ENCODE measurements at places on chromosomes 12 and 14. TPM values are rescaled to one million over a fixed set of nuclear protein-coding genes. Genes with fewer than 3 reads are reported as not detected.

DNA sequence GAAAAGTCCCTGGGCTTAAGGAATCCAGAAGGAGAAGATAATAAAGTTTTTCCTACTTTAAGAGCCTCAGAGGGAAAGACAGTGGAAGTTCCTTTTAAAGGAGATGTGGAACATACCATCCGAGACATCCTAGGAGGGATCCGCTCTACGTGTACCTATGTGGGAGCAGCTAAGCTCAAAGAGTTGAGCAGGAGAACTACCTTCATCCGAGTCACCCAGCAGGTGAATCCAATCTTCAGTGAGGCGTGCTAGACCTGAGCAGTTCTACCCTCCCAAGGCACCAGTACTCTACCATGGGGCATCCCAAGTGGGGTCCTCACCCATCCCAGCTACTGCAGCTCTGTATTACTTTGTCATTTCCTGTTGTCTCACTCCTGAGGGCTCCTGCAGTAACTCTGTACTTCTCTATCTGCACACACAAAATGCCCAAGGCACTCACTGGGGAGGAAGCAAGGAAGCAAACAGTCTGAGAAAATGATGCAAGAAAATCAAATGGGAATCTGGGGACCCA lies 3.8 kb downstream of the TINF2 start:
- no peak overlapping the region for H3K4me3 ChIP-seq
- H3K4me1 ChIP-seq: no peaks in the 10 kb centered on the region
- no peaks in the 10 kb centered on the region for H3K36me3 ChIP-seq
- no peak overlapping the region for H3K27ac ChIP-seq
- no peaks in the 10 kb centered on the region for H3K27me3 ChIP-seq
- DNase-seq: no peak

DNA sequence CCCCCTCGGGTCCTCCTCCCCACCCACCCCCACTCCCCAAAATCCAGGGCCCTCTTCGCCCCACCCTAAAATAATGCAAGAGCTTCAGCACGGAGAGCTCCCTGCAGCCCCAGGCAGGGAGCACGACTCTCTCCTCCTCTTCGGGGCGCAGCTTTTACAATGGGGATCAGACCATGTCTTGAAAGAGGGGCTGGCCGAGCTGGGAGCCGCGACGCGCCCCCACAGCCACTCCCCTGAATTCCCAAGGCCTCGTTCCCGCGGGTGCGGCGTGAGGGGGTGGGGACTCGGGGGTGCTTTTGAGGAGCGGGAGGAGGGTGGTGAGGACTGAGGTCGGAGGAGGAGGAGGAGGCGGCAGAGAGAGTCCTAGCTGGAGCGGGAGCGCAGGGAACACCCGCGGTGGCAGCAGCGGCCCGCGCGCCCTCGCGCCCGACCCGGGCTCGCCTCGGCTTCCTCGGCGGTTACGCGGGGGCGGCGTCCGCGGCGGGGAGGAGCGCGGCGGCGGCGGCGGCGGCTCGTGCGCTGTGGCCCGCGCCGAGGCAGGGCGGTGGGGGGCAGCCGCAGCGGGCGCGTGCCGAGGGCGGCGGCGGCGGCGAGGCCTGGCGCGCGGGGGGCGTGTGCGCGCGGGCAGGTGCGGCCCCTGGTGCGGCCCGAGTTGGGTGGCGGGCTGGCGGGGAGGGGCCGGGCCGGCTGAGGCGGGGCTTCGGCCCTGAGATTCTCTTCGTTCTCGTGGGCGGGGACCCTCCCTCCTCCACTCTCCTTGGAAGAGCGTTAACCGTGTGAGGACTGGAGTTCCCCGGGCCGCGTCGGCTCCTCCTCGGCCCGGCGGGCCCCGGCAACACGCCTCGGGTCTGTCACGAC lies at the start of gene ANKS1B:
TSS of gene ANKS1B (minus strand) at position 666 of the 858 bp plus-strand sequence. CDS start 699 bp downstream, outside the sequence.
- peak within 1 kb of the TSS; percentile 57 for H3K4me3 ChIP-seq
- no peaks in the 10 kb centered on the region for H3K27me3 ChIP-seq
- no peaks in the 10 kb centered on the region for H3K4me1 ChIP-seq
- H3K36me3 ChIP-seq: no peaks in the 10 kb centered on the region
- peak within 1 kb of the TSS; percentile 65 for H3K27ac ChIP-seq
- peak; percentile 55 for DNase-seq

DNA sequence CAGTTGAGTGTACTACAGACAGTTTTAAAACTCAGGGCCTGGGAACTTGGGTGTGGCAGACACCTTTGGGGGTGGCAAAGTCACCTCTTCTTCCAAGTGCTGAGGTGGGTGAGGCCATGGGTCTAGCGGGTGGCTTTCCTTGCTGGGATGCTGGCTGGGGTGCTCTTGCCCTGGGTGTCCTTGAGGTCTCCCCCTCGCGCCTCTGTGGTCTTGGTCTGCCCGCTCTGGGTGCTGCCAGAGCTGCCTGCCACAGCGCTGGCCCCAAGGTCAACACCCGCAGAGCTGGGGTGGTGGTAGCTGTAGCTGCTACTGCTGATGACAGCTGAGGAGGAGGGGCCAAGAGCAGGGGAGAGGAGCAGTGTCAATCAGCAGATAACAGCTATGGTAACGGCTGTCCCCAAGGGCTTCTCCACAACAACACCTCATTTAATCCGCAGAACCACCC lies 6.8 kb downstream of the KRT74 start:
- no peaks in the 10 kb centered on the region for H3K27me3 ChIP-seq
- H3K27ac ChIP-seq: no peak overlapping the region
- no peak overlapping the region for H3K4me3 ChIP-seq
- no peaks in the 10 kb centered on the region for H3K36me3 ChIP-seq

- H3K27ac ChIP-seq: peak overlapping the region; percentile 93
- H3K27me3 ChIP-seq: no peaks in the 10 kb centered on the region
- H3K4me3 ChIP-seq: no peak overlapping the region
- H3K4me1 ChIP-seq: peaks cover 33% of the 10 kb centered on the region
- H3K36me3 ChIP-seq: no peaks in the 10 kb centered on the region
These were observed 822 bp upstream of the RDH5 start for GRCh38 chr12:55719371-55719770.

DNA sequence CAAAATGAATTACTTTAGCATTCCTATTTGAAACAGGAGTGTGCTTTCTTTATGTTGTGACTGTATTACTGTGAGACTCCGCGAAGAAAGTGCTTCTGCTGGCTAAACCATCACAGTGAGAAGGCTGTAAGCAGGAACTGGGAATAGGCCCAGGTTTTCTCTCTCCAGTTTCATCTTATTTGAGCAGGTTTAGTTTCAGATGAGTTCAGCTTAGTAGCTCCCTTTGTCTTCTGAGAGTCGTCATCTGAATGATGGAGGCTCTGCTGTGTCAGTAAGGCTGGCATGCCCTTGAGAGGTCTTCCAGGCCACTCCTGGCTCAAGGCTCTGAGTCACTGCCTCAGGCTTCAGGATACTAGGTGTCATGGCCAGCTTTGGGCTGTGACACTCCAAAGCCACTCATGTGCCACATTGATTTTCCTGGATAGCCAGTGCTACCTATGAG lies 205.6 kb upstream of the RGS6 start:
- no peak overlapping the region for H3K27ac ChIP-seq
- H3K4me1 ChIP-seq: no peaks in the 10 kb centered on the region
- DNase-seq: peak; percentile 24
- no peaks in the 10 kb centered on the region for H3K36me3 ChIP-seq
- no peaks in the 10 kb centered on the region for H3K27me3 ChIP-seq

DNA sequence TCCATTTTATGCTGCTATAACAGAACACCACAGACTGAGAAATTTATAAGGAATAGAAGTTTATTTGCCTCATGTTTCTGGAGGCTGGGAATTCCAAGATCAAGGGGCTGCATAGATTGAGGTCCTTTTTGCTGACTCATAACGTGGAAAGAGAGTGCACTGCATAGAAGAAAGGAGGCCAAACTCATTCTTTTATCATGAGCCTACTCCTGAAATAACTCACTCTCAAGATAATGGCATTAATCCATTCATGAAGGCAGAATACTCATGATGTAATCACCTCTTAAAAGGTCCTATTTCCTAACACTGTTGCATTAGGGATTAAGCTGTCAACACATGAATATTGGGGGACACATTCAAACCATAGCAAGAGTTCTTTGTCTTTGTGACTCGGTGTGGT lies 60.0 kb upstream of the FBXO33 start:
- DNase-seq: no peak
- no peak overlapping the region for H3K4me3 ChIP-seq
- no peak overlapping the region for H3K27ac ChIP-seq
- H3K27me3 ChIP-seq: no peaks in the 10 kb centered on the region

SDR9C7 gene
- total RNA-seq: 0.26 TPM

KERA gene
- not detected for total RNA-seq

All from uterus (tissue), 4 donors.